ENCODE measurements at places on chromosomes 3 and 15. TPM values are rescaled to one million over a fixed set of nuclear protein-coding genes. Genes with fewer than 3 reads are reported as not detected.

The FBXW12 gene
- total RNA-seq = not detected

DNA sequence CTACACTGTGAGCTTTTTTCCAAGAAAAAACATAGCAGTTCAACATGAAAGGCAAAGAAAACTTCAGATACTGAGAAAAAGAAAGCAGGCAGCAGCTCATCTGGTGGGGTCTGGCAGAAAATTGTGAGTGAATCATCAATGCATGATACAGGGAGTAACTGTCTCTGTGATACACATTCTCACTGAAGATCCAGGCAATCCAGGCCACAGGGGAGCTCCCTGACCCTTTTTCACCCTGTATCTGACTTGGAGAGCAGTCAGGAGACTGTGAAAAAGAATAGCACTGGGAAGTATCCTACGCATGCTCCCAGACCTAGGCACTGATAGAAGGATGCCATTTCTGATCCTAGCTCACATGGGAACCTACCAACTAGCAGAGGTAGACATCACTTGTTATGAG lies 269.8 kb downstream of the MBNL1 start:
- DNase-seq = no peak

The ROPN1B gene
- total RNA-seq = 0.26 TPM

The UROC1 gene
- total RNA-seq = not detected

- no peak for DNase-seq
These were observed 46.1 kb upstream of the ABI3BP start for GRCh38 chr3:101039285-101039684.

The MEX3B gene
- total RNA-seq = 8.5 TPM

The TERC gene
- 6.0 TPM for total RNA-seq

DNA sequence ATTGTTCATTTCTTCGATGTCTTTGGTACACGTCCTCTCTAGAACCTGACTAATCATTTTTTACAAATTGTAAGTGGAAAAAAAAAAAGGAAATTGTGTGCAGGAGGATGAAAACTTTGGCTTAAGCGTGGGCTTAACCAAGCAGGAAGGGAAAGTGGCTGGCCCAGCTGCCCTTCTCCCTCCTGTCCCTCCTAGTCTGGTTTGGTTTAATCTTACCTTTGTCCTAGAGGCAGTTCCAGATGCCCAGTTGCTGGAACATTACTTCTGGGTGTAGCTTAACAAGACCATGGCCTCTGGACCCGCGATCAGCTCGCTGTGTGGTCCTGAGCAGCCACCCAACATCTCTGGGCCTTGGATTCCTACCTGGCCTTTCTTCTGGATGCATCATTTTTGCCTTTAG lies 15.4 kb downstream of the PAQR5 start:
- DNase-seq = no peak

- no peak for DNase-seq
These were observed 33.0 kb upstream of the HHATL start for GRCh38 chr3:42735615-42736014.

DNA sequence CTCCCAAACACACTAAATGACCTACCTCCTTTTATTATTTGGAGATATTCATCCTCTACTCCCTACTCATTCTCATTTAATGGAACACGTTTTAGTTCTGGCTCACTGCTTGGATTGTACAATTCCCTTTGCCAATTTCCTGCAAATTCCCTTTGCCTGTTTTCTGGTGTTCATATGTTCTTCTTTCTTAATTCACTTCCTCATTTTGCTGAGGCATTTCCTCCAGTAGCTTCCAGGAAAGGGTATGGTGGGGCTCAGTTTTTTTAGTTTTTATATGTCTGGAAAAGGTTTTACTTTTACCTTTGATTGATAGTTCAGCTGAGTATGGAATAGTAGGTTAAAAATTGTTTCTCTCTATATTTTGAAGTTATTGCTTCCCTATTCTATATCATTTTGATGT lies 143.6 kb upstream of the GOLIM4 start:
- no peak for DNase-seq

The CD200 gene
- not detected for total RNA-seq

The POLG gene
- 95.2 TPM for total RNA-seq

DNA sequence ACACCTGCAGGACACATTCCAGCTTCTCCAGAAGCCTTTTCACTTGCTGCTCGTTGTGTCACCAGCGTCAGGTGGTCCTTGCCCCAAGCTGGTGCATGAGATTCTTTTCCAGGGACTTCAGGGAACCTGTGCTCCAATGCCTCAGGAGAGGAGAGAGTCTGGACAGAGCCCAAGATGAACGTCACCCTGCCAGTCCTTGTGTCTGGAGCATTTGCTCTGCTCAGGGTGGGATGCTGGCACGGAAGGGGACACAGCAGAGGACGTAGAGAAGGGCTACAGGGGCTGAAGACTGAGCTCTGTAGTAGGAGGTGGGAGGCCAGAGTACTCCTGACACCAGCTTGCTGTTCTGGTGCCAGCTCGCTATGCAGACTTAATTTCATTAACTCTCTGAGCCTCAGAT lies 262.1 kb downstream of the XXYLT1 start:
- DNase-seq = no peak

The NR2E3 gene
- 0.98 TPM for total RNA-seq

- no peak for DNase-seq
These were observed 984 bp downstream of the CCR5 start for GRCh38 chr3:46371519-46372340.

DNA sequence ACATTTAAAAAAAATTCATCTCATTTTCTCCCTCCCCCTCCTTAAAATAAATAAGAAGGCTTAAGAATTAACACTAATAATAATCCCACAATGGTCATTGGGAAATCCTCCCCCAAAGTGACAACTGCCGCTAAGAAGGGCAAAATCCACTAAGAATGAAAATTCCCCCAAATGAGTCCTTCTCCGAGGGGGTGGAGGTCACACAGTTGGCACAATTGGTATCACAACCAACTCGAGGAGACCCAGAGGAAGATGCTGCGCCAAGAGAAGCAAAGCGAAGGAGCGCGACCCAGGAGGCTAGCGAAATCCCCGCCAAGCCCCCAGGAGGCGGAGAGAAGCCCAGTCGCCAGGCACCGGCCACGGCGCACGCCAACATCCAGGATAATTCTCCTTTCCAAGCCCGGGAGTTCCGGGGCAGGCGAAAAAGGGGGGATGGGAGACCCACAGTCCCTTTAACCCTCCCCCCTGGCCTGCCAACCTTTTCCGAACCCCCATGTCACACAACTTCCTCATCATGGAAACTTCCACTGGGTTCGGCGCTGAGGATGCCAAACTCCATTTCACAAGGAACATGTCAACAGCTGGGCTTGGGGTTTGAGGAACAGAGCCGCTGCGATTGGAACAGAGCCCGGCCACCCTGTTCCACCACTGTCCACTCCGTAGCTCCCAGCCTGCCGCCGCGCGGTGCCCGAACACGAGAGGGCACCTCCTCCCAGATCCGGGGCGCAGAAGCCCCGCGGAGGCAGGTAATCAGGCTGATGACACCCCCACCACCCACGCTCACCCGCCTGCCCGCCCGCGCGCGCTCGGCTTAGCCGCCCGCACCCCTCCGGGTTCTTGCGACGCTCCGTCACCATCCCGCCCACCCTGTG lies 668 bp downstream of the THRB start:
- no peak for DNase-seq

The MAPK6 gene
- total RNA-seq = 66.6 TPM

DNA sequence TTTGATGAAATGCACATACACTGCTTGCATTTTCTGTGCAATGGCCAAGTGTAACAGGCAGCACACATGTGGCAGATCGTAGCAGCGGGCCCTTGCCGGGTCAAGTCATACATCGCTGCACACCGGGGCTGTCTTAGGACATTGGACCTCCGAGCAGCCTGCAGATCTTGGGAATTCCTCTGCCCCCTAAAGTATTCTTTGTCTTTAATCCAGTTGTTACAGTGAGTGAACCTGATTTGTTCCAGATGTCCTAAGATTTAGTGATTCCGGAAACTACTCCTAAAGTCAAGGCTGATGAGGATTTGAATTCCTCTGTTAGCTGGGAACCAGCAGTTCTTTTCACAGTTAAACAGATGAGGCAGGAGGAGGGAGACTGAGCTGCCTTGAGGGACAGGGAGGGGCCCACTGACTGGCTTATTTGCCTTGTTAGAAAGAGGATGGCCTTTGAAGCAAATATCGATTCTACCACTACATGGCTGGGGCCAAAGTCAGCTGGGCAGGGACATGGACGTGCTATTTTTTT lies 190.7 kb upstream of the CTDSPL start:
- DNase-seq = no peak

The GPR149 gene
- total RNA-seq = not detected

The SLC9C1 gene
- not detected for total RNA-seq
